Subcutaneous adipose tissue (tissue), 4 donors: ENCODE measurements at places on chromosomes 6 and 20. TPM values are rescaled to one million over a fixed set of nuclear protein-coding genes. Genes with fewer than 3 reads are reported as not detected.

Gene HCRTR2
- total RNA-seq = 0.38 TPM

Gene PRSS35
- 0.33 TPM for total RNA-seq

Gene LY6G6C
- not detected for total RNA-seq

Gene UNC93A
- total RNA-seq = not detected

Gene PDSS2
- total RNA-seq = 8.7 TPM

Gene POM121L2
- not detected for total RNA-seq

Gene WFDC10B
- total RNA-seq = not detected

Gene CAGE1
- total RNA-seq = not detected

Gene ARFGAP1
- 16.1 TPM for total RNA-seq
